ENCODE measurements at places on chromosomes 1 and 21.

- DNase-seq: no peak
Measured at GRCh38 chr1:210264496-210265380, 32.1 kb downstream of the SERTAD4 start.

DNA sequence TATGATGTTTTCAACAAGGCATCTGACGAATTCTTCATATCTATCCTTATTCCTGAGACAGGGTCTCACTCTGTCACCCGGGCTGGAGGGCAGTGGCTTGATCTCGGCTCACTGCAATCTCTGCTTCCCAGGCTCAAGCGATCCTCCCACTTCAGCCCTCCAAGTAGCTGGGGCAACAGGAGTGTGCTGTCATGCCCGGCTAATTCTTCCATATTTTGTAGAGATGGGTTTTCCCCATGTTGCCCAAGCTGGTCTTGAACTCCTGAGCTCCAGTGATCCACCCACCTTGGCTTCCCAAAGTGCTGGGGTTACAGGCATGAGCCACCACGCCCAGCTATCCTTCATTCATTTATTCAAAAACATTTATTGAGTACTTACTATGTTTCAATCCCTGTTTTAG, 8.0 kb downstream of the YY1AP1 start:
- no peak for DNase-seq

- no peak for DNase-seq
Measured at GRCh38 chr1:226987179-226987536, 47.1 kb downstream of the COQ8A start.

DNA sequence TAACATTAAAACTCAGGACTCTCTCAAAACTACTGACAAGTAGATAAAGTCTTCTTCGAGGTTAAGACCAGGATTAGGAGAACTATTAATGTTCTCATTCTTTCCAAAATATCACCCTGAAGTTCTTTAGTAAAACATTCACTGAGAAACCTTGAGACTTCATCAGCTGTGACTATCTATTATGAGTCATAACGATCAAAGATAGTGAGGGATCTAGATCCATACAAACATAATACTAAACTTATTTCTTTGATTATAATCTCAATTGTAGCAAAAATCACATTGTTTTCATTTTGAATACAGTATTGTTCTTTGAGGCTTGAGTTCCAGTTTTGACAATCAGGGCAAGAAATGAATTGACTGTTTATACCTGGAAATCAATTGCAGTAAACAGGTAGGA, 11.1 kb downstream of the PYHIN1 start:
- no peak for DNase-seq

DNA sequence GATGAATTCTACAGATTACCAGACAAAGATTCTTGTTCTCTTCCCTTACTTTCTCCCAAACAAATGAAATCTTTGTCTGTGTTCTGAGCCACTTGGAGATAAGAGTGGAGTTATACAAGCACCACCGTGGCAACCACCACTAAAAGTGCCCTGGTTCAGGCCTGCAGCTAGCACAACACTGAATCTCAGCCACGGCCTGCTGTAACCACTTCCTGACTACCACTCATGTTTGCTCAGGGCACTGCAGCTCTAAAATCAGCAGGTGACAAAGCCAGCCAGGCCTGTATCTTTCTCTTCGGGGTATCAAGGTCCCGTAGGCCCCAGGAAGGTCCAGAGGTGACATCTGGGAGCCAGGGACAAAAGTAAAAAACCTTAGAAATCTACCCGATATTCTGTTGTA, 3.2 kb upstream of the OR2T6 start:
- no peak for DNase-seq

- DNase-seq: no peak
Measured at GRCh38 chr1:38094711-38095290, 48.2 kb upstream of the POU3F1 start.

DNA sequence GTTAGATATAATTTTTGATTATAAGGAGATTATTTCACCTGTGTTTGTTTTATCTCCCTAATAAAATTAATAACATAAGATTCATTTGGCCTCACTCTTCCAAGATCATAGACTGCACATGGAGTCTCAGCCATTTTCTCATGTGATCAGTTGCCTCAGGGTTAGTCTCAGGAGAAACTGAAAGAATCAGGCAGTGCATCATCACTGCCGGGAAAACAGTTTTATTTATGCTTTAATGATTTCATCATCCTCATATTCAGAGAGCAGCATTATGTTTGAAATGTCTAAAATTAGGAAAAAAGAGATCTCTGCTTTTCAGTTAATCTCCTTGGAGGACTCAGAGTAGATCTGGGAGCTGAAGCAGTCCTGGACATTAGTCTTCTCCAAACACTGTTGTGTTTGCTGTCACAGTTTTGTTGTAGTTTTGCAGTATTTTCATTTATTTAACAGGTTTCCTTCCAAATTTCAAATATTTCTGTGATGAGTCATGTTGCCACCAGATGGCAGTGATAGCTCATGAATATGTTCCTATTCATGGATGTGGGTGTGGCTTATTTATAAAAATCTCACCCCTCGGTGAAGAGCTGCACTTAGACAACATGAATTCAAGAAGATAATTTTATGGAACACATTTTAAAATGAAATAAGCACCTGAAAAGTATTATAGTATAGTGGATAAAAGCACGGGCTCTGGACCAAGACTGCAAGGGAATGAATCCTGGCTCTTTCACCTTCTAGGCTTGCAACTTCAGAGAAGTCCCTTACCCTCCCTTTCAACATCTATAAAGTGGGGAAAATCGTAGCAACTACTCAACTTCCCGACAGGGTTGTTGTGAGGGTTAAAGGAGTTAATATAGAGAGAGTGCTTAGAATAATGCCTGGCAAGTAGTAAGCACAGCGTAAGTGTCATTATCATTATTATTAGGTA, 31.2 kb downstream of the CHD1L start:
- DNase-seq: no peak

DNA sequence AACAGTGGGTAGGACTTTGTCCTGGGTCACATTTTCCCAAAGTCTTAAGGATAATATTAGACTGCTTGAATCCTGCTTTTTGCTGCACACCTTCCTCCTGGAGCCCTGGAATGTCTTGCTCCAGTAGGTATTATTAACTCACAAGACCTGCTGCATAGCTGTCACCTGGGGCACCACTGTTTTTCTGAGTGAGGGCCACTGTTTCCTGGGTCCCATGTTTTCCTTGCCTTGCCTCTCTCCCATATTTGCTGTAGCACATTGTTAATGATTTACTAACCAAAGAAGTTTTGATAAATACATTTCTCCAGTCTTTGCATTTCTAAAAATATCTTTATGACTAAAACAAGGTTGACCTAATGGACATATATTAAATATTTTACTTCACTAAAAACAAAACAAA, 22.5 kb upstream of the FCAMR start:
- no peak for DNase-seq

GRCh38 chr1:32695098-32695904, 7.3 kb downstream of the SYNC start:
- DNase-seq: no peak

DNA sequence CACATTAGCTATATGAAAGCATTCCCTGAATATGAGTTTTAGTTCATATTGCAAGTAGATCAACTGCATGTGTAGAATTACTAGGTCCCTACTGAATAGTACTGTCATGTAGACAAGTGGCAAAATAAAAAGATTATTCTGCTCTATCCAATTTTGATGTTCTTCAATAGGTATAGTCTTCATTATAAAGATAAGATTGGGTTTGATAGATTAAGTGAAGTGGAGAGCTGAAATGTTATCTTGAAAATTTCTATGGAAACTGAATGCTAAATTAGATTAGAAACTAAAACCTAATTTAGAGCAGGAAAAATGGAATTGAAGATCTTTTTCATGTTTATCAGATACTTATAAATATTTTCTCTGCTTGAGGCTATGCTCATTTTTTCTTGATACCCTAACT, 1610.0 kb downstream of the BRINP3 start:
- no peak for DNase-seq

GRCh38 chr1:231727171-231727570, 100.6 kb downstream of the DISC1 start:
- DNase-seq: no peak

GRCh38 chr1:197825541-197825940, 50.3 kb upstream of the DENND1B start:
- no peak for DNase-seq

- no peak for DNase-seq
Measured at GRCh38 chr1:232835166-232835565, 29.9 kb downstream of the MAP10 start.

GRCh38 chr21:17476006-17476405, 36.8 kb upstream of the CXADR start:
- DNase-seq: no peak

- no peak for DNase-seq
Measured at GRCh38 chr1:230348386-230349019, 77.6 kb downstream of the PGBD5 start.

DNA sequence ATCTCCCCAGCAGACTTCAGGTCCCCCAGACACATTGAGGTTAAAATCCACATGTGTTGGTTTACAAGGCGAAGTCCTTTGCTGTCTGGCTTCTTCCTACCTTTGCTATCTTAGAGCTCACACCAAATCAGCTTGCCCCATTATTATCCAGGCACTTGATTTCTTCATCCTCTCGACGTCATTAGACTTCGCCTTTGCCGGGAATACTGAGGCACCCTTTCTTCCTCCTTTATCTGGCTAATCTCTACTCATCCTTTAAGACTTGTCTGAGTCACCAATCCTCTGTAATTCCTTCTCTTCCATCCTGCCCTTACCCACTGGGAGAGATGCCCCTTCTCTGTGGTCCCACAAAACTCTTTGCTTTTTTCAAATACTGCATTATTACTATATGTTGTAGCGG, 9.2 kb upstream of the XCL2 start:
- no peak for DNase-seq

DNA sequence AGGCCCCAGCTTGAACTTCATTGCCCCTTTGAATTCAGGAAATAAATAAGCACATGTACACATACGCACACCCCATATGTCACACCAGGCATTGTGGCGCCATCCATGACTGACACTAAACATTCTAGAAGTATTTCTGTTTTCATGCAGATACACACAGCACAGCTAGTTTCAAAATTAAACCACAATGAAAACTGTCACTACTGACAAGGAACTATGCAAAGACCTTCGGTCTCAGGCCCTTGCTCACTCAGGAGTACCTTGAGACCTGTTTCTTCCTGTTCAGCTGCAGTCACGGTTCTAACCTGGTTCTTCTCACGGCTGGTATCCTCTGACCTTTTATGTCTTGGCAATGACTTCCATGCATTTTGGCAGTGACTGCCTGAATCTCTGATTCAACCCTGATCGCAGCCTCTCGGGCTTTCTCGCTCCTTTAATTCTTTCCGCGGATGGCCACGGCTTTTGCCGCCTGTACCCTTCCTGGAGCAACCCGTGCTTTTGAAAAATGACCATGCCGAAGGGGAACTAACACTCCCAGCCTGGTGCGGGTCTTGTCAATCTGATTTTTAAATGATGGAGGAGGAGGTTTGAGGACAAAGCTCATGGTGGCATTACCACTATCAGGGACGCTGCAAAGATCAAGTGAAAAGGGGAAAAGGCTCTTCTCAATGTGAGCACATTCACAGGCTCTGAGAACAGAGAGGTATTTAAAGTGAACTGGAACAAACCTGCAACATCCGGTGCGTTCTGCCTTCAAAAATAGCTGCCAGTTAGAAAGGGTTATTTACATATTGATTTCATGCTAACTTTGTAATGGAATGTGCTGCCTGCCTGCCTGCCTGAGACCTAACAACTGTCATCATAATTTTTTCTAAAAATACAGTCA, 384.6 kb downstream of the RRAGC start:
- DNase-seq: no peak

DNA sequence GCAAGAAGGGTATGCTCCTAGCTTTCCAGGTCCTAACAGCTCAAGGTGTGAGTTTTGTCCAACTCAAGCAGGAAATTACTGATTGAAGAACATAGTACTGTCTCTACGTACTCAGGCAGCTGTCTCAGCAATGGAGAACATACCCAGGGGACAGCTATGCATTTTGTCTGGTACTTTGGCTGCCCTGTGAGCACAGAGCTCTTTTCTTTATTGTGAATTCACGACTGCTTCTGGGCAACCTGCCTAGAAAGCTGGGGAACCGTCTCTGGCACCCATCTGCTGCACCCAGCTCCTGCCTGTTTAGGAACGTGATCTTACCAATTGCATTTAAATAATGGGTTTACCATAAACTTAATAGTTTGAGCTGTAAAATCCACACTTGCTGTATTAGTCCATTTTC, 258.1 kb downstream of the HHAT start:
- no peak for DNase-seq

DNA sequence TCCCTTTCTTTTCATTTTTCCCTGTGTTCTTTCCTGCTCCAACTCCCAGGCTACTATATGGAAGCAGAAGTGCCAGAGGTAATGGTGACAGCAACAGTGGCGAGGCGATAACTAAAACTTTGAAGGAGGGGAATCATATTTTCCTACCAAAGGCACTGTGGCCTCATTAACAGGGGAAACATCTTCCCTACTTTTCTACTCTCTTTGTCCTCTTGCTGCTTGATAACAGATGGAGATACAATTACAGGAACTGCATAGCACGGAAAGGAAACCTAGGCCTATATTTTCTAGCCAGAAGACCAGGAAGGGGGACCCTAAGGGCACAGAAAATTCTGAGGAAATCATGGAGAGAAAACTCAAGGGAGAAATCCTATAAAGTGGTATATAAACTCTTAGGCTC, 42.3 kb downstream of the SASS6 start:
- DNase-seq: no peak

DNA sequence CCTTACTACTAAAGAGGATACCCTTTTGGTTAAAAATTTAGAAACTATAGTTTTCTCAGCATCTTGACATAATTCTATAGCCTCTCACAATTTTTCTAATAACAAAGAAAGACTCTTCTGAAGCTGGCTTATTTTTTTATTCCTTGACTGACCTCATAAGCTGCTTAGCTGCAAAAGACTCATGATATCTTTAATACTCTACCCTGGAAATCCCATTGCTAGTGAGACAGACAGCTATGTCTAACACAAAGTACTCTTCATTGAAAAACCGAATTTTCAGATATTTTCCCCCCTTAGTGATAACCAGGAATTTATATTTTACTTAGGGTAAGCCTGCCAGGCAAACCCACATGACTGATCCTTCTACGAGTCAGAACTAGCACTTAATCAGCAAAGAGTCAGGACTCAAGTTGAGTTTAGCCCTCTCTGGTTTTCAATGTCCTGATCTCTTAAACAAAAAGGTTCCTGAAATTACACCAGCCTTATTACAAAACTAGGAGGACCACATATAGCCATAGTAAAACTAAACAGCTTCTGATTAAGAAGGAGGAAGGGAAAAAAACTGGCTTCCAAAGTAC, 56.9 kb downstream of the ENAH start:
- DNase-seq: no peak

GRCh38 chr1:1960480-1961196, 41.6 kb upstream of the TMEM52 start:
- no peak for DNase-seq

DNA sequence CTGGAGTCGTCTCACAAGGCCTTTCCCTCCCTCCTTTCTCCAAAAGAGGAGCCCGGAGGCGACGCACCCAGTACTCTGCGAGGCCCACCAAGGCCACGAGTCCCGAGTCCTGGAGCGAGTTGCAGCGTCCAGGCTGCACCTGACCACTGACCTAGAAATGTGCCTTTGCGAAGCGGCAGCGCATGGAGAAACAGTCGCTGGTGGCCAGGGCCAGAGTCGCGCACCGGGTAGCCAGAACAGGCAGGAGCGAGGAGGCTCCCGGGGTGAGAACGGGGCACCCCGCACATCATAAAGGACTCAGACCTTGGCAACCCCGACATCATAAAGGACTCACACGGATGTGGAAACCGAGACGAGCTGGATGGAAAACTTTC, 318.4 kb downstream of the FAM72C start:
- DNase-seq: no peak
